ENCODE measurements at places on chromosomes 2 and 18. TPM values are rescaled to one million over a fixed set of nuclear protein-coding genes. Genes with fewer than 3 reads are reported as not detected.

VWA3B gene
- 0.52 TPM for total RNA-seq

KCNIP3 gene
- 4.6 TPM for total RNA-seq

DNA sequence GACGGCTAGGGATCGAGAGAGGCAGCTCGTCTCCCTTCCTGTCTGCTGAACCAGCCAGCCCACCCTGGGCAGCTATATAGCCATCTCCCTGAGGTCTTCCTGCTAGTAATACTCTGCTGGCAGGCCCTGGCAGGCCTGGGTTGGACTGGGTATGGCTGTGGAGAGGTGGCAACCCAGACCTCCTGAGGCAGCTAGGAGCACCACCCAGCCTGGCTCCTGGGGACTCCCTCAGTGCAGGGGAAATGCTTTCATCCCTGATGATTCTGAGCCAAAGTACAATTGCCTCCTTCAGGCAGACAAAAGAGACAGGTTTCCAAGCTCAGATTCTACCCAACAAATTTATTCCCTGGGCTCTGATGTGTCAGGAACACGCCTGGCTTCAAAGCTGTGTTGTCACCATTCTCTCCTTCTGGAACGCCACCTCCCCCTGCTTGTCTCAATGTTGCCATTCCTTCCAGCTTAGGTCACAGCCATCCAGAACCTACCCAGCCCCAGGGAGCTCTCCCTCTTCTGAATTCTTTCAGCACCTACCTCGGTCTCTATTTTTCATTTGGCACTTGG lies 4.7 kb upstream of the DNAJB2 start:
- no peak for DNase-seq

DNA sequence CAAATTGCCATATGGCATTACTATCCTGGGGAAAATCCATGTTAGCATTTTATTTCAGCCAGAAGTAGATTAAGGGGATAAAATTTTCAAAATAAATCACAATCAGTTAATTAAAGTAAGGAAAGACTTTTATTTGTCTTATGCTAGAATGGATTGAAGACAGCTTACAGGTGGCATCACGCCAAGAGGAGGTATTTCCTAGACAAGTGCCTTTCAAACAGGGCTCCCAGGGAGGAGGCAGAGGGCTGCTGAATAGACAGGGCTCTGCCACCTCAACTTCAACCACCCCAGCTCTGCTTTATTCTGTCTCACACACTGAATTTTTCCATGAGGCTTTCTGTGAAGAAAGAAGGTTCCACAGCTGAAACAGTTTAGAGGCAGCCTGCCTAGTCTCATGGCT lies 12.2 kb downstream of the CCDC68 start:
- DNase-seq, result no peak

DNA sequence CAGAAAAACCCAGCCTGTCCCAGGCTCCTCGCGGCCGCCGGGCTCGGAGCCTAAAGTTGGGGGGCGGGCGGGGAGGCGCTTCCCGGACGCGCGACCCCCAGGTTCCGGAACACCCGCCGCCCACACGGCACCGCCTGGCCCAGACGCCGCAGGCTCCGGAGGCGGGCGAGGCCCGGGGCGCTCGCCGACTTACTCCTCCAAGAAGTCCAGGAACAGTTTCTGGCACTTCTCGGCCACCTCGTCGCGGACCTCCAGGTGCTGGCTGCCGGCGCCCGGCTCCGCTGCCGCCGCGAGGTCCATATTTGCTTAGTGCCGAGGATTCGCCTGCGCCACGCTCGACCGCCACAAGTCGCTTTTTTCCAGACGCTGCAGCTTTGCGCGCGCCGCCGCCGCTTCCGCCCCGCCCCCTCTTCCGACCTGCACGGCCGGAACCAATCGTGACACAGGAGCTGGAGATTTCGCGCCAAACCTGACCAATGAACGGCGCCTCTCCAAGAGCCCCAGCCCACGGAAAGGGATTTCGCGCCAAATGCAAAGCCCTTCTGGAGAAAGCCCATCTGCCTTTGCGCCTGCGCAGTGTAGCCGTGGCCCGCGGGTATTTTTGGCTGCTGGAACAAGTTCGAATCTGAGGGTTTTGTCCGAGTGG lies at the start of gene MCM6:
TSS of gene MCM6 (minus strand) at position 378 of the 646 bp plus-strand sequence. CDS start at position 300, 78 bp downstream.
- DNase-seq, result peak; percentile 97

DNA sequence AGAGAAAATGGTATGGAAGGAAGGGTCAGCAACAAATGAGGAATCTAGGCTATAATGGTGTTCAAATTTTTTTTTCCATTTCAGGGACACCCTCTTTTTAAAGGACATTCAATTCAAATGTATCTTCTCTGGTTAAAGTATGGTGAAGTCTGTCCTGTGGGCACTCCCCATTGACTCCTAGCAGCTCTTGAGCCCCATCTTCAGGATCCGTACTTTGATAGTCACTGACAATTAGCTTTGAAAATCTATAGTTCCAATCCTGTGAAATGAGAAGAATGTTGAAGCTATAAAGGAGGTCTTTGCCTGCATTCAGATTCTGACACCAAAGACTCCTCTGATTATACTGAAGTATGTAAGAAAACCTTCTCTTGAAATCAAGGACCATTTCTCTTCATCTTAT lies 43.3 kb downstream of the KCNH7 start:
- no peak for DNase-seq

DNA sequence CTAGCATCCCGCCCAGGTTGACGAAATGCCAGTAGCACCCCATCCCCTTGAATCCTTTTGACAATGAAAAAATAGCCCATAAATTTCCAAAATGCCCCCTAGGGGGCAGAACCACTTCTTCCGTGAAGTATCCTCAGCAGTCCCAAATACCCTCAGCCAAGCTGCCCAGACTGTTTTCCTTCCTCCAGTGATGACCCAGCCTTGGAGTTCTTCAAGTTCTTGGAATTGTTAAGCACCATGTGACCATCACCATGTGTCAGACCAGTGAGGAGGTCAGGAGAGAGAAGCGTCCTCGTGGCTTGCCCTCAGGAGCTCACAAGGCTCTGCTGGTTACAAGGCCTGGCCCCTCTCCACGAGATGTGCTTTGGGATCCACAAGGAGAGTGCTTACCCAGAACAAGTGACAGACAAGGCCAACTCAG lies 1.4 kb upstream of the SLC23A3 start:
- DNase-seq, result peak; percentile 29

- DNase-seq, result no peak
Measured at GRCh38 chr2:196967116-196967515, 40.6 kb upstream of the PGAP1 start.

- no peak for DNase-seq
Measured at GRCh38 chr2:200422071-200422470, 87.8 kb downstream of the KCTD18 start.

DNA sequence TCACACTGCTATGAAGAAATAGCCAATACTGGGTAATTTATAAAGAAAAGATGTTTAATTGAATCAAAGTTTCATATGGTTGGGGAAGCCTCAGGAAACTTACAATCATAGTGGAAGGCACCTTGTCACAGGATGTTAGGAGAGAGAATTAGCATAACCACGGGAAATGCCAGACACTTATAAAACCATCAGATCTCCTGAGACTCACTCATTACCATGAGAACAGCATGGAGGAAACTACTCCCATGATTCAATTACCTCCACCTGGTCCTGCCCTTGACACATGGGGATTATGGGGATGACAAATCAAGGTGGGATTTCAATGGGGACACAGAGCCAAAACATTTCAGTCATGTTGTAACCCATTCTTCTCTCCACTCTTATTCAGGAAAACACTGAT lies 472.9 kb upstream of the FSIP2 start:
- no peak for DNase-seq

- DNase-seq, result no peak
Measured at GRCh38 chr18:50734886-50735285, 84.9 kb downstream of the MRO start.

DNA sequence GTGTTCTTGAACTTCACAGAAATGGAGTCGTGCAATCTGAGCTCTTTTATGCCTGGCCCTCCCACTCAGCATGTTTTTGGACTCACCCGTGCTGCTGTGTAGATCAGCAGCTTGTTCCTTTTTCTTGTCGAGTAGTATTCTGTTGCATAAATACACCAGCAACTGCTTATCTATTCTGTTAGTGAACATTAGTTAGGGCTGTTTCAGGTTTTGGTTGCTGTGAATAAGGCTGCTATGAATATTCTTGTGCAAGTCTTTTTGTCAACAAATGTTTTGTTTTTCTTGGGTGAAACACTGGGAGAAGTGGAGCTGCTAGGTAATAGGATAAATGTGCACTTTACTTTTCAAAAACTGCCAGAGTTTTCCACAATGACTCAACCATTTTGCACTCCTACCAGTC lies 15.3 kb upstream of the CIDEA start:
- no peak for DNase-seq

GRCh38 chr2:240602266-240603050 lies 15.9 kb downstream of the CAPN10 start:
- no peak for DNase-seq
